CD4-positive, alpha-beta T cell treated with Interleukin-6 at 100 ng/mL for 8 hours (primary cell): ENCODE measurements at places on chromosomes 11 and 22.

GRCh38 chr11:130790689-130791088 is 125.6 kb downstream of the SNX19 start:
- DNase-seq, result no peak

DNA sequence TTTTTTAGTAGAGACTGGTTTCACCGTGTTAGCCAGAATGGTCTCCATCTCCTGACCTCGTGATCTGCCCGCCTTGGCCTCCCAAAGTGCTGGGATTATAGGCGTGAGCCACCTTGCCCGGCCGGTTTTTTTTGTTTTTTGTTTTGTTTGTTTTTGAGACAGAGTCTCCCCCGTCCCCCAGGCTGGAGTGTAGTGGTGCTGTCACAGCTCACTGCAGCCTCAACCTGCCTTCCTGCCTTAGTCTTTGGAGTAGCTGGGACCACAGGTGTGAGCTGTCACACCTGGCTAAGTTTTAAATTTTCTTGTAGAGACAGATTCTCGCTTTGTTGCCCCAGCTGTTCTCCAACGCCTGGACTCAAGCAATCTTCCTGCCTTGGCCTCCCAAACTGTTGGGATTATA is 3.2 kb downstream of the PPIL2 start:
- no peak for DNase-seq

GRCh38 chr11:85076535-85077330 is 550.4 kb downstream of the DLG2 start:
- DNase-seq, result no peak

DNA sequence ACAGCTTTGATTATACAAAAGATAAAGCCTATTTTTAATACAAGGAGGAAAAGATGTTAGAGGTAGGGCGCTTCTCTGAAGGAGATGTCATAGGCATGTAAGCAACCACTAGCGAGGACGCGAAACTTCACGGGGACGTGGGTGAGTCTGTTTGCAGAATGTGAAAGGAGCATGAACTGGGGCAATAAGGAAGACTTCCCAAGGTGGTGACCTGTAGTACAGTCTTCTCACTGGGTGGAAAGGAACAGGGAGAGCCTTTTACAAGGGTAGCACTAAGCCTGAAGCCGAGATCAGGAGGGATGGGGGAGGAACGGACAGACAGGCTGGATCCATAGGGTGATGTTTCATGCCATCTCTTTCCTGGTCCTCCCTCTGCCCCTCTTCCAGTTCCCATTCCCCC is 10.0 kb upstream of the MICAL2 start:
- no peak for DNase-seq
